ENCODE measurements at places on chromosomes 1 and 21.
A peak's percentile ranks its signal among the peaks of the same experiment; 100 is the strongest.

DNA sequence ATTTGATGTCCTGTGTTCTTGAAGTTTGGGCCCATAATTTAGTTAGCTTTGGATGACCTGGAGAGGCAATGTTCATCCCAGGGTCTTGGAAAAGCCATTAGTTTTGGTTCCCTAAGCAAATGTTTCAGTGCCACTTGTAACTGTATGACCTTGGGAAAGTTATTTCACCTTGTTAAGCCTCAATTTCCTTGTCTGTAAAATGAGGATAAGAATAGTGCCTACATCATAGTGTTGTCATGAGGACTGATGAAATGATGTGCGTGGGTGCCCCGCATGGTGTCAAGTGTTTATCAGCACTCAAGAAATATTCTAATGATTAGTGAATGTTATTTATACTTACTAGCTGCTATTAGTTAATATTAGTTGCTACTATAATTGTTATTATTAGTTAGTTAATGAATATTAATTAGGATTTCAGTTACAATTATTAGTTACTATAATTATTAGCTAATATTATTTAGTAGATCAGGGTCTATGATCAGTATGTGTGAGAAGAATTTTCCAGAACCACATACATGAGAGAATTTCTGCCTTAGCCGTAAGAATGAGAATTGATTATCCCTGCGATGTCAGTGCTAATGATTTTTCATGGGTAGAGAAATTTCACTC lies 1.9 kb downstream of the SH3BGR start:
- H3K36me3 ChIP-seq, result no peaks in the 10 kb centered on the region
- no peaks in the 10 kb centered on the region for H3K27me3 ChIP-seq
- DNase-seq, result no peak
- no peak overlapping the region for H3K27ac ChIP-seq
- no peak overlapping the region for H3K4me3 ChIP-seq
- no peaks in the 10 kb centered on the region for H3K4me1 ChIP-seq

DNA sequence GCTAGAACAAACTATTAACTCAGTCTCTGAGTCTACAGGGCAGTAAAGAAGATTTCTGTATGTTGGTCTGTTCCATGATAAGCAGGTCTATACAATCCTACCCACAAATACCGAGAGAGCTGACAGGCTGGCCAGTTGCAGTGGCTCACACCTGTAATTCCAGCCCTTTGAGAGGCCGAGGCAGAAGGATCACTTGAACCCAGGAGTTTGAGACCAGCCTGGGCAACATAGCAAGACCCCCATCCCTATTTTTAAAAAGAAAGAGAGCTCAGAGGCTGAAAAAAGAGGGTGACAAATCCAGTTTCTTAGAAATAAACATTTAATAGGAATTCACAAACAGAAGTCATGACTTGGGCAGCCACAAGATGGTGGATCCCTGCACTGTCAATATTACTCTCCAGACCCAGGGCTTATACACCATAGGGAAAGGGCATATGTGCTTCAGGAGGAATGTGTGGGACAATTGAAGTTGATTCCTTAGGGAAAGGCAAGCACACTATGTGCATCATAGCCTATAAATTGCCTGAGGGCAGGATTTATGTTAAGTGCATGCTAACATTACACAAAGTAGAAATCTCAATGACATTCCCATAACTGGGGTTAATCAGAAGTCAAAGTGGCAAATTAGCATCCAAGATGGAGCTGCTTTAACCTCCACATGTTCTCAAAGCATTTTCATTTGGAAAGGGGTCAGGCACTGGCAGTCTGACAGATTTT lies 66.8 kb downstream of the SLC16A1 start:
- H3K4me1 ChIP-seq, result no peaks in the 10 kb centered on the region
- no peak for DNase-seq
- H3K4me3 ChIP-seq, result no peak overlapping the region
- peaks cover 3% of the 10 kb centered on the region for H3K27me3 ChIP-seq

GRCh38 chr1:21966247-21967000 lies 10.4 kb upstream of the CELA3B start:
- peaks cover 3% of the 10 kb centered on the region for H3K4me1 ChIP-seq
- H3K27me3 ChIP-seq, result peaks cover 9% of the 10 kb centered on the region
- no peaks in the 10 kb centered on the region for H3K36me3 ChIP-seq
- DNase-seq, result no peak

- H3K27me3 ChIP-seq, result peaks cover 12% of the 10 kb centered on the region
- H3K36me3 ChIP-seq, result no peaks in the 10 kb centered on the region
- no peak overlapping the region for H3K4me3 ChIP-seq
- no peak for DNase-seq
- no peak overlapping the region for H3K27ac ChIP-seq
These were observed 123.8 kb upstream of the RAB4A start for GRCh38 chr1:229147072-229147471.

- no peaks in the 10 kb centered on the region for H3K27me3 ChIP-seq
- H3K4me1 ChIP-seq, result peaks cover 26% of the 10 kb centered on the region
- DNase-seq, result no peak
- peaks cover 4% of the 10 kb centered on the region for H3K36me3 ChIP-seq
These were observed 19.7 kb upstream of the DIPK1A start for GRCh38 chr1:92980732-92981647.

DNA sequence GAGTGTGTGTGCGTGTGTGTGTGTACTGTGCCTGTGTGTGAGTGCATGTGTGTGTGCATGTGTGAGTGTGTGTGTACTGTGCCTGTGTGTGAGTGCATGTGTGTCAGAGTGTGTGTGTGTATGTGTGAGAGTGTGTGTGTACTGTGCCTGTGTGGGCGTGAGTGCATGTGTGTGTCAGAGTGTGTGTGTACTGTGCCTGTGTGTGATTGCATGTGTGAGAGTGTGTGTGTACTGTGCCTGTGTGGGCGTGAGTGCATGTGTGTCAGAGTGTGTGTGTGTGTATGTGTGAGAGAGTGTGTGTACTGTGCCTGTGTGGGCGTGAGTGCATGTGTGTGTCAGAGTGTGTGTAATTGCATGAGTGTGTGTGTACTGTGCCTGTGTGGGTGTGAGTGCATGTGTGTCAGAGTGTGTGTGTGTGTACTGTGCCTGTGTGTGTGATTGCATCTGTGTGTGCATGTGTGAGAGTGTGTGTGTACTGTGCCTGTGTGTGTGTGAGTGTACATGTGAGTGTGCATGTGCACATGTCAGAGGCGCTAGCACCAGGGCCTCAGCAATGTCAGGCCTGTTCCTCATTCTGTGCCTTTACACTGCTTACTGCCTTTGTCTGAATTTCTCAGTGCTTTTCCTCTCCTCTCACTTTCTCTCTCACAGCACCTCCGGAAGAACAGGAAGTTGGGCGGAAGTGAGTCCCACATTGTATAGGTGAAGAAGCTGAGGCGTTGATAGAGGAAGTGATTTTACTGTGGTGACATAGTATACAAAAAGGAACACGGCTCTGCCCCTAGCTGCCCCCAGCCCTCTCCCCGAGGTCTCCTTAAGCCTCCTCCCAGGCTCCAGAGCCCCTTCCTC lies 4.9 kb downstream of the SLC5A9 start:
- H3K27ac ChIP-seq, result no peak overlapping the region
- no peak overlapping the region for H3K4me3 ChIP-seq
- no peaks in the 10 kb centered on the region for H3K36me3 ChIP-seq
- H3K27me3 ChIP-seq, result peaks cover 6% of the 10 kb centered on the region
- DNase-seq, result no peak

- DNase-seq, result peak; percentile 71
- peak overlapping the region; percentile 53 for H3K27ac ChIP-seq
- peak overlapping the region; percentile 71 for H3K4me3 ChIP-seq
- peaks cover 15% of the 10 kb centered on the region for H3K4me1 ChIP-seq
- peaks cover 2% of the 10 kb centered on the region for H3K36me3 ChIP-seq
These were observed 5.1 kb upstream of the LAMTOR5 start for GRCh38 chr1:110412576-110412975.

DNA sequence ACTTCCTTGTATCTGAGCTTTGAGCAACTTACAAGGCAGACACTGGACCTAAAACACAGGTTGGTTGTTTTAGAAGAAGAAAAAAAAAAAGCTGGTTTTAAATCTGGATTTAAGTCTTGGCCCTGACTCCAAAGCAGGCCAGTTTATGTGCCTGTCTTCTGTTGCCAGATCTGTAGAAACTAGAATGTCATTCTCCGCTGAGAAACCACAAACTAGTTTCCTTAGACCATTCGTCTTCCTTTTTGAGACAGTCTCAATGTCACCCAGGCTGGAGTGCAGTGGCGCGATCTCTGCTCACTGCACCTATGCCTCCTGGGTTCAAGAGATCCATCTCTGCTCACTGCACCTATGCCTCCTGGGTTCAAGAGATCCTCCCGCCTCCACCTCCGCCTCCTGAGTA lies 33.9 kb downstream of the APP start:
- H3K27ac ChIP-seq, result no peak overlapping the region
- no peak overlapping the region for H3K4me3 ChIP-seq
- peaks cover 3% of the 10 kb centered on the region for H3K4me1 ChIP-seq
- peaks cover 2% of the 10 kb centered on the region for H3K36me3 ChIP-seq
- H3K27me3 ChIP-seq, result peaks cover 2% of the 10 kb centered on the region

- peaks cover 2% of the 10 kb centered on the region for H3K4me1 ChIP-seq
- no peak overlapping the region for H3K27ac ChIP-seq
- H3K36me3 ChIP-seq, result no peaks in the 10 kb centered on the region
- peaks cover 3% of the 10 kb centered on the region for H3K27me3 ChIP-seq
- no peak for DNase-seq
- H3K4me3 ChIP-seq, result no peak overlapping the region
These were observed 17.0 kb upstream of the ALG14 start for GRCh38 chr1:95089650-95090287.

- H3K27me3 ChIP-seq, result peaks cover 9% of the 10 kb centered on the region
- H3K4me3 ChIP-seq, result no peak overlapping the region
These were observed 3.8 kb upstream of the BCAS2 start for GRCh38 chr1:114585231-114585630.

- H3K27me3 ChIP-seq, result peaks cover 9% of the 10 kb centered on the region
- no peak for DNase-seq
- no peaks in the 10 kb centered on the region for H3K4me1 ChIP-seq
- no peak overlapping the region for H3K27ac ChIP-seq
- no peak overlapping the region for H3K4me3 ChIP-seq
These were observed 110.5 kb upstream of the CDC42BPA start for GRCh38 chr1:227428803-227429202.

Measured in memory B cell (primary cell).